Neural crest cell (in vitro differentiated cells): ENCODE measurements at places on chromosomes 12 and 14.

GRCh38 chr12:109529691-109530640 lies 43.3 kb downstream of the MMAB start:
- H3K36me3 ChIP-seq = no peaks in the 10 kb centered on the region
- H3K4me1 ChIP-seq = peaks cover 13% of the 10 kb centered on the region
- no peak overlapping the region for H3K4me3 ChIP-seq
- no peaks in the 10 kb centered on the region for H3K27me3 ChIP-seq
- no peak overlapping the region for H3K27ac ChIP-seq

GRCh38 chr12:44847888-44848702 lies 28.0 kb downstream of the NELL2 start:
- H3K4me1 ChIP-seq = peaks cover 26% of the 10 kb centered on the region
- no peaks in the 10 kb centered on the region for H3K36me3 ChIP-seq
- H3K27ac ChIP-seq = peak overlapping the region; percentile 29
- H3K4me3 ChIP-seq = no peak overlapping the region
- no peaks in the 10 kb centered on the region for H3K27me3 ChIP-seq
- no peak for DNase-seq

GRCh38 chr14:33460164-33460563 lies 490.7 kb downstream of the EGLN3 start:
- no peak overlapping the region for H3K4me3 ChIP-seq
- H3K36me3 ChIP-seq = no peaks in the 10 kb centered on the region
- H3K4me1 ChIP-seq = peaks cover 11% of the 10 kb centered on the region

- DNase-seq = no peak
- peaks cover 15% of the 10 kb centered on the region for H3K27me3 ChIP-seq
- H3K4me1 ChIP-seq = no peaks in the 10 kb centered on the region
- H3K36me3 ChIP-seq = no peaks in the 10 kb centered on the region
- H3K27ac ChIP-seq = no peak overlapping the region
Observed at GRCh38 chr14:101788016-101788635, 26.6 kb downstream of the PPP2R5C start.

GRCh38 chr14:23297611-23298277 lies 4.9 kb downstream of the PPP1R3E start:
- H3K4me1 ChIP-seq = peaks cover 44% of the 10 kb centered on the region
- DNase-seq = no peak
- no peak overlapping the region for H3K4me3 ChIP-seq
- H3K27ac ChIP-seq = no peak overlapping the region
- H3K27me3 ChIP-seq = peaks cover 8% of the 10 kb centered on the region
- H3K36me3 ChIP-seq = no peaks in the 10 kb centered on the region

- H3K27ac ChIP-seq = no peak overlapping the region
- no peak overlapping the region for H3K4me3 ChIP-seq
- no peak for DNase-seq
Observed at GRCh38 chr12:106183735-106184134, 45.0 kb upstream of the NUAK1 start.
